ENCODE measurements at places on chromosomes 13 and 19. TPM values are rescaled to one million over a fixed set of nuclear protein-coding genes. Genes with fewer than 3 reads are reported as not detected.

- no peaks in the 10 kb centered on the region for H3K4me1 ChIP-seq
- no peaks in the 10 kb centered on the region for H3K27me3 ChIP-seq
- H3K4me3 ChIP-seq, result no peak overlapping the region
Measured at GRCh38 chr13:35388441-35389355, 87.8 kb downstream of the MAB21L1 start.

DNA sequence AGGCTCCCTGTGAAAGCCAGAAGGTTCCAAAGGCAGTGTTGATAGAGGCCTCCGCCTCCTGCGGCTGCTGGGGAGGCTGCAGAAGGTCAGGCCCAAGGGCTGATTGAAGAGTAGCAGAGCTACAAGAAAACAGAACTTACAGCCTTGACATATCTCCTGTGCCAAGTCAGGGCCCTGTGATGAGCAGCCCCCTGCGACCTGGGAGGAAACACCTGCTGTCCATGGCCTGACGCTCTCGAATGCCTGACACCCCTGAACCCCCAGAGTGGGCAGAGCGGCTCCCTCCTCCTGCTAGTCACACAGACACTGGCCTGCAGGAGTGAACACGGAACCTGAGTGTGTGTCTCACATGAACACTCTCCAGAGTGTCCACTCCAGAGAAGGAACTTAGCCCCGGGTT, 38.2 kb upstream of the TUBGCP3 start:
- no peak overlapping the region for H3K4me3 ChIP-seq
- DNase-seq, result no peak
- H3K27ac ChIP-seq, result no peak overlapping the region

DNA sequence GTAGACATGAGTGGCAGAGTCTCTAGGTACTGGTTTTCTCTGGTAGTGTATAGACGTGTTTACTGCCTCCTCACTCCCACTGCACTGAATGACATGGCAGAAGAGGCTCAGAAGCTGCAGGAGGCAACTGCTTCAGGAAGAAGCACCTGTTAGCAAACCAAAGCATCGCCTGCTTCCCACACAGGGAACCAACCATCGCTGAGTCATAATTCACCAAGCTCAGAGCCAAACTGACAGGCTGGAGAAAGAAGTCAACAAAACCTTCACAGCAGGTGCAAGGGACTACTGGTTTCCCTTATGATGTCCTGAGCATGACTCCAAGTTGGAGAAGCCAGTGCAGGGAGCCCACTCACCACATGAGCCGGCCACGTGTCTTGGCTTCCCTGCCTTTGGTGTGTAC, 69.8 kb downstream of the KCTD12 start:
- H3K36me3 ChIP-seq, result no peaks in the 10 kb centered on the region
- H3K27ac ChIP-seq, result no peak overlapping the region
- no peak for DNase-seq
- H3K4me1 ChIP-seq, result no peaks in the 10 kb centered on the region
- H3K4me3 ChIP-seq, result no peak overlapping the region

- H3K4me1 ChIP-seq, result no peaks in the 10 kb centered on the region
- no peak overlapping the region for H3K27ac ChIP-seq
- no peaks in the 10 kb centered on the region for H3K36me3 ChIP-seq
- H3K27me3 ChIP-seq, result no peaks in the 10 kb centered on the region
Measured at GRCh38 chr13:61135583-61135982, 280.1 kb downstream of the PCDH20 start.

DNA sequence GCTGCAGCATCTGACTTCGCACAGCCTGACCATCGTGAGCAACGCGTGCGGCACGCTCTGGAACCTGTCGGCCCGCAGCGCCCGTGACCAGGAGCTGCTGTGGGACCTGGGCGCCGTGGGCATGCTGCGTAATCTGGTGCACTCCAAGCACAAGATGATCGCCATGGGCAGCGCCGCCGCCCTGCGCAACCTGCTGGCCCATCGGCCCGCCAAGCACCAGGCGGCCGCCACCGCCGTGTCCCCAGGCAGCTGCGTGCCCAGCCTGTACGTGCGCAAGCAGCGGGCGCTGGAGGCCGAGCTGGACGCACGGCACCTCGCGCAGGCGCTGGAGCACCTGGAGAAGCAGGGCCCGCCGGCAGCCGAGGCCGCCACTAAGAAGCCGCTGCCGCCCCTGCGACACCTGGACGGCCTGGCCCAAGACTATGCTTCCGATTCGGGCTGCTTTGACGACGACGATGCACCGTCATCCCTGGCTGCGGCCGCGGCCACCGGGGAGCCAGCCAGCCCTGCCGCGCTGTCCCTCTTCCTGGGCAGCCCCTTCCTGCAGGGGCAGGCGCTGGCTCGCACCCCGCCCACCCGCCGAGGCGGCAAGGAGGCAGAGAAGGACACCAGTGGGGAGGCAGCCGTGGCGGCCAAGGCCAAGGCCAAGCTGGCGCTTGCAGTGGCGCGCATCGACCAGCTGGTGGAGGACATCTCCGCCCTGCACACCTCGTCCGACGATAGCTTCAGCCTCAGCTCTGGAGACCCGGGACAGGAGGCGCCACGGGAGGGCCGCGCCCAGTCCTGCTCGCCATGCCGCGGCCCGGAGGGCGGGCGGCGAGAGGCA, 13.6 kb downstream of the C19orf25 start:
- peak; percentile 84 for DNase-seq
- H3K27ac ChIP-seq, result no peak overlapping the region
- H3K36me3 ChIP-seq, result no peaks in the 10 kb centered on the region
- peaks cover 41% of the 10 kb centered on the region for H3K27me3 ChIP-seq

DNA sequence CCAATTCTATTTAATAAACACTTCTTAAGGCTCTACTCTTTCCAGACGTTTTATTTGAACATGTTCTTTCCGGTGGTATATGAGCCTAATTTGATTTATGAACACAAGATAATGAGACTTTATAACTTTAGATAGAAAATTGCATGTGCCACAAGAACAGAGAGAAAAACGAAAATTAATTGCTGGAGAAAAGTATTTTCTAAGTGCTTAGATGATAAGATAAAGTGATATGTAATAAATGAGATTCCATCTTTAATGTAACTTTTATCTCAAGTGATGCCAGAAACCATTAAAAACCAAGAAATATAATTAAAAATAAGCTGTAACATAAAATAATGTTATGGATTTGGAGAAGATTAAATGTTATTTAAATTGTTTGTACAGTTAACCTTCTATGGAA, 33.2 kb upstream of the KL start:
- H3K27ac ChIP-seq, result no peak overlapping the region
- no peak overlapping the region for H3K4me3 ChIP-seq
- H3K27me3 ChIP-seq, result no peaks in the 10 kb centered on the region

DNA sequence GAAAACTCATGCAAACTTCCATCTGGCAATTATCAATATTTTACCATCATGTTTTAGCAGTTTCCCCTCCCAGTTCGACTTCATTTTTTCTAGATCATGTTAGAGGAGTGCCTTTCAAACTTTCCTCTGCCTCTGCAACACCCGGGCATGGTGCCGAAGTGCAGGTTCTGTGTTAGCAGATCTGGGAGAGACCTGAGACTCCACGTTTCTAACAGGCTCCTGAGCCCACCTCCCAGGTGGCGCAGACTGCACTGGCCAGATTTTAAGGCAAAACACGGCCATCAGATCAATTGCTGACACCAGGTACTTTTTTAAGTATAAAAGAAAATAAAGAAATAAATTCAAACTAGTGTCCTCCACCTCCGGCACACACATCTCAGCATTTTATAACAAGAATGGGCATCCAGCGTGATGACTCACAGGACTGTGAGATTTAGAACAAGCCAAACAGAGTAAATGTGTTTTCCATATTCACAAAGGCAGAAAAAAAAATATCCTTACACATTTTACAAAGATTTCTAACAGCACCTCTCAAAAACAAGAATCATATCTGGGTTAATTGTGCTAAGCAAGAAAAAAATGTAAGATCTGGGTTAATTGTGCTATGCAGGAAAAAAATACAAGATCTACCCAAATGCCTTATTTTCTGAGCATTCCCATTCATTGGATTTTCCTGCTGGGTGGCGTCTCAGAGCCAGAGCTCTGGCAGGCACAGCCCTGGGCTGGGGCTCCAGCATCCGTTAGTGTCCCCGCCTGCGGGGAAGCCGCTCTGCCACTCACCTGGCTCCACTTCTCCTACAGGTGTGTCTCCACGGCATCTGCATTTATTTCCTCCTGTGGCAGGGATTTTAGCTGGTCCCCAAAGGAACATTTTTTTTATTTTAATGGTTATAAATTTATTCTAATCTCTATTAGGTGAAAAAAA, 127.9 kb upstream of the SOX1 start:
- no peak overlapping the region for H3K27ac ChIP-seq
- no peak for DNase-seq
- H3K36me3 ChIP-seq, result no peaks in the 10 kb centered on the region
- no peaks in the 10 kb centered on the region for H3K27me3 ChIP-seq

GRCh38 chr19:44866664-44867063, 20.6 kb downstream of the NECTIN2 start:
- no peaks in the 10 kb centered on the region for H3K27me3 ChIP-seq
- no peaks in the 10 kb centered on the region for H3K4me1 ChIP-seq
- H3K27ac ChIP-seq, result no peak overlapping the region
- H3K4me3 ChIP-seq, result no peak overlapping the region

- H3K4me1 ChIP-seq, result no peaks in the 10 kb centered on the region
- no peak overlapping the region for H3K27ac ChIP-seq
- H3K27me3 ChIP-seq, result no peaks in the 10 kb centered on the region
- H3K36me3 ChIP-seq, result no peaks in the 10 kb centered on the region
Measured at GRCh38 chr13:19601749-19602725, 31.4 kb upstream of the MPHOSPH8 start.

DNA sequence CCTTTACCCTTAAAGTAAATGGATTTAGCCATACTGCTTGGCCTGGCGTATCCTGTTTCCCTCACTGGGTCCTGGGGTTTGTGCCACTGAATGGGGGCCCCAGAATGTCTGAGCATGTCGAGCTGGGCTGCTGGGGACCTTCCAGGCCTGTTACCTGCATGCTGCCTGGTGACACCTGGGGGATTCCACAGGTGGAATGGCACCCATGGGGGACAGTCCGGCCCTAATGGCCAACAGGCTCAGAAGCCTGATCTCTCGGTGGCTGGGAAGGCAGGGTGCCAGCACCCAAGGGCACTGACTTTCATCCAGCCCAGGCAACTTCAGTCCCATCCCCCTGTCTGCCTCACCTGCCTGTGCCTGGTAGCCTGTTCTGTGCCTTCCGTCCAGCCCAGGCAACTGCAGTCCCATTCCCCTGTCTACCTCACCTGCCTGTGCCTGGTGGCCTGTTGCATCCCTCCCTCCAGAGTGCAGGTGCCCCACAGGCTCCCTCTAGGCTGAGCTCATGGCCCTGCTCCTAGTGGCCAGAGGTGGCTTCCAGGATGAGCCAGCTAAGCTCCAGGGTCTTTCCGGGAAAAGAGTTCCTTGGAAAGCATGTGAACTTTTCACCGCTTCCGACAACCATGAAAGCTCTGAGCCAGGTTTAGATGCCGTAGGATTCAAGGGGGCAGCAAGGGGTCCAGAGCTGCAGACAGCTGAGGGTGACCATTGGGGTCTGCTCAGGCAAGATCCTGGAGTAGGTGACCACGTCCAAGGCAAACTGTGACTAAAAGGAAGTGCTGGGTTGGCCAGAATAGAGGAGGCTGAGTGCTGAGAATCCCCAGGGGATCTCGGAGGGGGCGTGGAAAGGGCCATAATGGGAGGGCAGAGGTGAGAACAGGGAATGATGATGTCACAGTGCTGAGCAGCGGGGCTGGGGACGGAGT, 30.3 kb upstream of the ZNF492 start:
- no peaks in the 10 kb centered on the region for H3K4me1 ChIP-seq
- H3K27me3 ChIP-seq, result no peaks in the 10 kb centered on the region
- no peak for DNase-seq
- H3K4me3 ChIP-seq, result no peak overlapping the region
- no peak overlapping the region for H3K27ac ChIP-seq
- H3K36me3 ChIP-seq, result no peaks in the 10 kb centered on the region

- H3K27me3 ChIP-seq, result no peaks in the 10 kb centered on the region
- no peak overlapping the region for H3K27ac ChIP-seq
- DNase-seq, result no peak
- H3K4me3 ChIP-seq, result no peak overlapping the region
- H3K36me3 ChIP-seq, result no peaks in the 10 kb centered on the region
Measured at GRCh38 chr13:29421118-29421517, 174.4 kb downstream of the SLC7A1 start.

- no peak overlapping the region for H3K4me3 ChIP-seq
- no peak overlapping the region for H3K27ac ChIP-seq
- H3K27me3 ChIP-seq, result no peaks in the 10 kb centered on the region
- DNase-seq, result no peak
- H3K36me3 ChIP-seq, result no peaks in the 10 kb centered on the region
Measured at GRCh38 chr13:89457977-89458376, 1786.8 kb downstream of the SLITRK5 start.

DNA sequence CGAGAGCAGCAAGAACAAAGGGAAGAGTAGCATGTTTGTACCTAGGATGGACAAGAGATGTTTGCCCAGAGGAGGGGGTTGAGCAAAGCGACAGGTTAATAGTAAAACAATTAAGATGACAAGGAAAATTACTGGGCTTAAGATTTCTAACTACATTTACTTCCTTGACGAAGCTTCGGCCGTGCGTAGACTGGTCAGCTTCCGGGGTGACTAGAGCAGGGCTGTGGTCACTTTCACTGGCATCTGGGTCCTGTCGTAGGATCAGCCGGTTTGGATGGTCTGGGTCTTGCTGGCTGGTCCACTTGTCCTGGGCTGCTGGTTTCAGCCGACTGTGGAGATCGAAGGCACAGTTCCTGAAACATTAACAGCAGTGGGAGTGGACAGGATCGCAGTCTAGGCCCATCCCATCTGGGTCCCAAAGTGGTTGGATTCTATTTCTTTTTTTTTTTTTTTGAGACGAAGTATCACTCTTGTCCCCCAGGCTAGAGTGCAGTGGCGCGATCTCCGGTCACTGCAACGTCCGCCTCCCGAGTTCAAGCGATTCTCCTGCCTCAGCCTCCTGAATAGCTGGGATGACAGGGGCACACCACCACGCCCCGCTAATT, 5.0 kb upstream of the BSG start:
- no peak overlapping the region for H3K4me3 ChIP-seq
- H3K27ac ChIP-seq, result no peak overlapping the region
- no peaks in the 10 kb centered on the region for H3K36me3 ChIP-seq
- no peak for DNase-seq

GRCh38 chr19:18898607-18899408, 2.9 kb upstream of the CERS1 start:
- peaks cover 34% of the 10 kb centered on the region for H3K4me1 ChIP-seq
- DNase-seq, result peak; percentile 61
- peak overlapping the region; percentile 9 for H3K27ac ChIP-seq
- H3K36me3 ChIP-seq, result no peaks in the 10 kb centered on the region
- H3K4me3 ChIP-seq, result no peak overlapping the region
- peaks cover 17% of the 10 kb centered on the region for H3K27me3 ChIP-seq

DAND5 gene
- total RNA-seq, result not detected

KIR2DL1 gene
- not detected for total RNA-seq

UBE2L5 gene
- total RNA-seq, result not detected

PALM3 gene
- total RNA-seq, result not detected

KLK1 gene
- total RNA-seq, result 56.7 TPM

Measured in Peyer's patch (tissue), 4 donors.